ENCODE measurements at places on chromosomes 5 and 9.

- no peak for DNase-seq
These were observed 74.8 kb downstream of the ST8SIA4 start for GRCh38 chr5:100828071-100828897.

- DNase-seq = no peak
These were observed 178.4 kb upstream of the MVB12B start for GRCh38 chr9:126147936-126148870.

GRCh38 chr9:114230068-114230467, 74.7 kb downstream of the COL27A1 start:
- DNase-seq = no peak

DNA sequence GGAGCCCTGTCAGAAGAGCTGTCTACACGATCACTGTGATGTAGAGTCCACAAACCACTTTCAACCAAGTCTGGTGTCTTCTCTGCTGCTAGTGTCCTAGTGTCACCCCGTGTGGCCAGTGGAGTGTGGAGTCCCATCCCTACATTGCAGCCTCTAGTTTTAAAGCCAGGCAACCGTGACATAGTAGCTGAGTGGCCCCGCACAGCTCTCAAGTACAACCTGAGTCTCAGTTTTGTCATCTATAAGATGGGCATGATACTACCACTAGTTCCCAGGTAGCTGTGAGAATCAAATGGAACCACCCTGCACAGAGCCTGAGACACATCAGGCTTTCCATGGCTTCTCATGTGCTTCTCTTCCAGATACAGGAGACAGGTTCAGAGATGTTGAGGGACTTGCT, 43.2 kb upstream of the AKNA start:
- DNase-seq = no peak

DNA sequence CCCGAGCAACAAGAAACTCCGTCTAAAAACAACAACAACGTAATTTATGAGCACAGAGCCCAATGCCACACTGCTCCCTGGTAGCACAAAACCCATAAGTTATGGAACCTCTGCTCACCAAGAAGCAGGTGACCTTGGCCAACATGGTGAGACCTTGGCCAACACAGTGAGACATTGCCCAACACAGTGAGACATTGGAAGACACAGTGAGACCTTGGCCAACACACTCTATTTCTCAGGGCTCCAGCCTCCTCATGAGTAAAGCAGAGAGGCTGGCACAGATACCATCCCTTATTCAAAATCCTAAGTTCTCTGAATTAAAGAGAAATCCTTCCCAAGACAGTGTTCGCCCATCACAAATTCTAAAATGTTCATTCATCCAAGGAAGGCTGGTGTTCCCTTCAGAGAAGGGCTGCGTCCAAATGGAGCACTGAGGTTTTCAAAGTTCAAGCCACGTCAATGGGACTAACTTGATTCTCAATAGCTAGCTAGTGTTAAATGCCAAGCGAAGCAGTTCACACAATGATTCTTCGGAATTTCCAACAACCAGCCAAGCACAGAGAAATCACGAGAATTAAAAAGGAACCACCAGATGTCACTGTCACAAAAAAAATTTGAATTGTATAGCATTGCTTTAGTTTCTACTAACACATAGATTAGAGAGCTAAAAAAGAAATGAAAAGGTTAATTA, 29.5 kb downstream of the TTC39B start:
- no peak for DNase-seq

GRCh38 chr5:90022711-90023053, 386.9 kb downstream of the CETN3 start:
- DNase-seq = no peak

DNA sequence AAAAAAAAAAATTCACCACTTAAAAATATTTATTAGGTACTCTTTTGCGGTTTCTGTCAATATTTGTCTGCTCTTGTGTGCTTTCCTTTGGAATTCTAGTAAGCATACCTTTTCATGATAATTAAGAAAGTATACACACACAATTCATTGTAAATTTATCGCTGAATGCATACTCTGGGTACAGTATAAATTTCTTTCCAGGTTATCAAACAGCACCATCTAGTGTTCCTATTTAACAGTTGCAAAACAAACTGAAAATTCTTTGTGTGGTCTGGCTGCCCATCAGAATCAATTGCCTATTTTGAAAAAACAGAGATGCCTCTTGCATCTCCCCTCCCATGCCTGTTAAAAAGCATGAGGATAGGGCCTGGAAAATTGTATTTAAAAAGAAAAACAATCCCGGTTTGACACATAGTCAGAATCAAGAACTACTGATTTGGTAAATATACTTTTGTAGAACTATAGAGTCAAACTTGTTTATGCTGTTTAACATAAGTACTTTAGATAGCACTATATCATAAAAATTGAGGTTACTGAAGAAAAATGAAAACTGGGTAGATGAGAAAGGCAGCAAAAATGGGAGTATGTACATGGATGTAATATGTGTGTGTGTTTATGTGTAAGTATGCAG, 16.2 kb downstream of the PGGT1B start:
- no peak for DNase-seq

- DNase-seq = no peak
These were observed 110.0 kb downstream of the ROR2 start for GRCh38 chr9:91839926-91840465.

- no peak for DNase-seq
These were observed 549.2 kb upstream of the CYLC2 start for GRCh38 chr9:102445906-102446305.

- no peak for DNase-seq
These were observed 19.6 kb downstream of the ZNF608 start for GRCh38 chr5:124726631-124727362.

- DNase-seq = no peak
These were observed 502.0 kb downstream of the NR2F1-AS1 start for GRCh38 chr5:93079046-93079445.

- no peak for DNase-seq
These were observed 86.4 kb downstream of the ADRB2 start for GRCh38 chr5:148912714-148913398.

DNA sequence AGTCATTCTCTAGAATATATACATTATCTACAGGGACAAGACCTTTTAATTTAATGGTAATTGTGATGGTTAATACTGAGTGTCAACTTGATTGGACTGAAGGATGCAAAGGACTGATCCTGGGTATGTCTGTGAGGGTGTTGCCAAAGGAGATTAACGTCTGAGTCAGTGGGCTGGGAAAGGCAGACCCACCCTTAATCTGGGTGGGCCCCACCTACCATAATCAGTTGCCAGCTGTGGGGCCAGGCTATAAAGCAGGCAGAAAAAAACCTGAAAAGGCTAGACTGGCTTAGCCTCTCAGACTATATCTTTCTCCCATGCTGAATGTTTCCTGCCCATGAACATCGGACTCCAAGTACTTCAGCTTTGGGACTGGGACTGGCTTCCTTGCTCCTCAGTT, 112.2 kb upstream of the SMC2 start:
- no peak for DNase-seq

- DNase-seq = no peak
These were observed 26.1 kb upstream of the ANXA6 start for GRCh38 chr5:151183456-151184245.

DNA sequence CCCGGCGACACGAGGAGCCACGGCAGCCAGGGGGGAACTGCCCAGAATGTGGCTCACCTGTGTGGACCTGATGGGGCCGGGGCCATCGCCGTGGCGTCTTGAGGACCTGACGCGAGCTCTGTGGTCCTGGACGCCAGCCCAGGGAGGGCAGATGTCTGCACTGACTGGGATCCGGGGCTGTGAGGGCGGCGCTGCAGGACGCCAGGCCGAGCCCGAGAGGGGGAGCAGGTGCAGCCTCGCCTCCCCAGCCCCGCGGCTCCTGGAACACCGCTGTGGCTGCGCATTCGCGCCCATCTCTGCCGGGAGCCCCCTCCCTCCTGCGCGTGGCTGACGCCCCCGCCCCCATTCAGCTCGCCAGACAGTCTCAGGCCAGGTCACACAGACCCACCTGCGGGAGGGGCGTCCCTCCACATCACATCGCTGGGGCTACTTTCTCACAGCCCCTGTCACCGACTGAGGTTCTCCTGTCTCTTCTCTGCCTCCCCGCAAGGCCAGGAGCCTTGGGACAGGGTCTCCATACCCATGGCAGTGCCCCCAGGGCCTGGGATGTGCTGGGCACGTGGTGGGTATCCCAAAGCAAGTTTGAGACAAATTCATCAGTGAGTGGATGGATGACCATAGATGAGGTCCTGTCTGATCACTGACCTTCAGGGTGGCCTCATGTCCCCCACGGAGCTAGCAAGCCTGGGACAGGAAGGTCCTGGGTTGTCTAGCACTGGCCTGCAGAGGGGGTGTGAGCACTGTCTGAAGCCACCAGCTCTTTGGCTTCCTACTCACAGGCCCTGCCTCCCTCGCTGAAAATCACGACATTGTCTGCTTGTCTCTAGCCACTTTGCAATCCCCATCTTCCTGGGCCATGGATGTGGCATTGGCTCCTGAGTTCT, 47.3 kb downstream of the RASGEF1C start:
- no peak for DNase-seq

DNA sequence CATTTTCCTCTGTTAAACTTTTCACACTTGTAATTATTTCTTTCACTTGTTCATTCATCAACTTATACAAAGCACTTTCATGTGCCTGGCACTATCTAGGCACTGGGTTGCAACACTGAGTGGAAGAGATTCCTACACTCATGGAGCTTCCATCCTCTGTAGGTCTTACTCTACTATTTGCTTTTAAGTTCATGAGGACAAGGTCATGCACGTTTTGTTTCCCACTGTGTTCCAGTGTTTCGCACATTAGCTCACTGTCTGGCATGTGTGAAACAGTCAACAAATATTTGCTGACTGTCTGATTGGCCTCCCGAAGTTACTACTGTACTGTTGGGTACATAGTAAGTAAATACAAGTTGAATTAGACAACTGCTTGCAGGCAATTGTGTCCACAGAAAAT, 87.9 kb upstream of the IFNK start:
- peak; percentile 95 for DNase-seq
